ENCODE measurements at places on chromosomes 1 and 21. TPM values are rescaled to one million over a fixed set of nuclear protein-coding genes. Genes with fewer than 3 reads are reported as not detected.
A peak's percentile ranks its signal among the peaks of the same experiment; 100 is the strongest.

CD2 gene
- not detected for total RNA-seq

- no peak for DNase-seq
Observed at GRCh38 chr1:78383923-78384322, 106.9 kb upstream of the PTGFR start.

DNA sequence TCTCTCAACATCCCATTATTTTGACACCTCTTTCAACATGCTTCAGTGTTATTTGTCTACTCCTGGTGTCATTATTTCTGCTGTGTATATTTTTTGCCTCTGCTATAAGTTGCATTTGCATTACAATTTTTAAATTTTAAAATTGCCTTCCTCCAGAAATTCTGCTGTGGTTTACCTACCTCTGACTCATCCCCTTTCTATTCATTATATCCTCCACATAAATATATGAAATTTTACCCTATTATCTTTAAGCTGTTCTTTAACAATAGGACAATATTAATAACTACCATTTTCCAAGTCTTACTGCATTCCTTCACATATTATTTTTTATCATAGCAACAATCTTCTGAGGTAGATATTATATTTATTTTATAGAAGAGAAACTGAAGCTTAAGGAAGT is 178.1 kb upstream of the NRIP1 start:
- no peak for DNase-seq

DNA sequence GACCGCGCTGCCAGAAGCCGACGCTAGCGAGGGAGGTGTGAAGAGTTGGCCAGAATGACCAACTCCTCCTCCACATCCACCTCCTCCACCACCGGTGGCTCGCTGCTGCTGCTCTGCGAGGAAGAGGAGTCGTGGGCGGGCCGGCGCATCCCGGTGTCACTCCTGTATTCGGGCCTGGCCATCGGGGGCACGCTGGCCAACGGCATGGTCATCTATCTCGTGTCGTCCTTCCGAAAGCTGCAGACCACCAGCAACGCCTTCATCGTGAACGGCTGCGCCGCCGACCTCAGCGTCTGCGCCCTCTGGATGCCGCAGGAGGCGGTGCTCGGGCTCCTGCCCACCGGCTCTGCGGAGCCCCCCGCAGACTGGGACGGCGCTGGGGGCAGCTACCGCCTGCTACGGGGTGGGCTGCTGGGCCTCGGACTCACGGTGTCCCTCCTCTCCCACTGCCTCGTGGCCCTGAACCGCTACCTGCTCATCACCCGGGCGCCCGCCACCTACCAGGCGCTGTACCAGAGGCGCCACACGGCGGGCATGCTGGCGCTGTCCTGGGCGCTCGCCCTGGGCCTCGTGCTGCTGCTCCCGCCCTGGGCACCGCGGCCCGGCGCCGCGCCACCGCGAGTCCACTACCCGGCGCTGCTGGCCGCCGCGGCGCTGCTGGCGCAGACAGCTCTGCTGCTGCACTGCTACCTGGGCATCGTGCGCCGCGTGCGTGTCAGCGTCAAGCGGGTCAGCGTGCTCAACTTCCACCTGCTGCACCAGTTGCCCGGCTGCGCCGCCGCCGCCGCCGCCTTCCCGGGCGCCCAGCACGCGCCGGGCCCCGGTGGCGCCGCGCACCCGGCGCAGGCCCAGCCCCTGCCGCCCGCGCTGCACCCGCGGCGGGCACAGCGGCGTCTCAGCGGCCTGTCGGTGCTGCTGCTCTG is 1.2 kb downstream of the GPR88 start:
- DNase-seq, result peak; percentile 12

DNA sequence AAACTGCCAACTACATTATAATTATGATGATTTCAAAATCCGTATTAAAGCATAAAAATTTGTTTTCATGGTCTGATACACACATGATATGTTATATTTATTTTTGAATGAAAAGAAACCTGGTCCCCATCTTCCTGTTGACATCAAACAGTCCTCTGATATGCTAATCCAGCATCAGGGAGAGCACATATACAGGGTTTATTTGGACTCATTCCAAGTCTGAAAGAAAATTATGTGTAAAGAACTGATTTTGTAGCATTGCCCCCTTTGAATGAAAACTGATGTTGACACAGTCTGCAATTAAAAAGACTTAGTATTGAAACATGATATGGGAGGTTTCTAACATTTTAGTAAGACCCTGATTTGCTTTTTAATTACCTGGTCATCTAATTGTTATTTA is 119.4 kb downstream of the NEK7 start:
- no peak for DNase-seq

ANGEL2 gene
- total RNA-seq, result 26.2 TPM

- DNase-seq, result peak; percentile 57
Observed at GRCh38 chr1:3314491-3315381, 139.7 kb upstream of the ARHGEF16 start.

DNA sequence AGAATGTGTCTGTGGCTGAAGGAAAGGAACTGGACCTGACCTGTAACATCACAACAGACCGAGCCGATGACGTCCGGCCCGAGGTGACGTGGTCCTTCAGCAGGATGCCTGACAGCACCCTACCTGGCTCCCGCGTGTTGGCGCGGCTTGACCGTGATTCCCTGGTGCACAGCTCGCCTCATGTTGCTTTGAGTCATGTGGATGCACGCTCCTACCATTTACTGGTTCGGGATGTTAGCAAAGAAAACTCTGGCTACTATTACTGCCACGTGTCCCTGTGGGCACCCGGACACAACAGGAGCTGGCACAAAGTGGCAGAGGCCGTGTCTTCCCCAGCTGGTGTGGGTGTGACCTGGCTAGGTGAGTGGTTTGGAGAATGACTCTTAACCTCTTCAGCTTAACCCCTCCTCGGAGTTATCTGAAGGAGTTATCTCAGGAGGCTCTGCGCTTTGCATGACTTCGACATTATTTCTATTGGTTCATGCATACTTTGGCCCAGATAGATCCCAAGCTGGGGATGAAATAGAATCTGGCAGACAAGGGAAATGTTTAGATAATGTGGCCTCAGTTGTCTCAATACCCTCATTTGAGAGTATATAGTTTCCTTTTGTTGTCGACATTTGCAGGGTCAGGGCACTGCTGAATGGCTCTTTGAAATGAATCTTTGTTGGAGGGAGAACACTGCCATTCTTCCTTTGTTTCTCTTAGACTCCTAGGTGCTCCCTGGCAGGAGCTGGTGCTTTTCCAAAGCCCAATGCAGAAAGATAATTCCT is 39.7 kb downstream of the PTGFRN start:
- DNase-seq, result no peak

DNA sequence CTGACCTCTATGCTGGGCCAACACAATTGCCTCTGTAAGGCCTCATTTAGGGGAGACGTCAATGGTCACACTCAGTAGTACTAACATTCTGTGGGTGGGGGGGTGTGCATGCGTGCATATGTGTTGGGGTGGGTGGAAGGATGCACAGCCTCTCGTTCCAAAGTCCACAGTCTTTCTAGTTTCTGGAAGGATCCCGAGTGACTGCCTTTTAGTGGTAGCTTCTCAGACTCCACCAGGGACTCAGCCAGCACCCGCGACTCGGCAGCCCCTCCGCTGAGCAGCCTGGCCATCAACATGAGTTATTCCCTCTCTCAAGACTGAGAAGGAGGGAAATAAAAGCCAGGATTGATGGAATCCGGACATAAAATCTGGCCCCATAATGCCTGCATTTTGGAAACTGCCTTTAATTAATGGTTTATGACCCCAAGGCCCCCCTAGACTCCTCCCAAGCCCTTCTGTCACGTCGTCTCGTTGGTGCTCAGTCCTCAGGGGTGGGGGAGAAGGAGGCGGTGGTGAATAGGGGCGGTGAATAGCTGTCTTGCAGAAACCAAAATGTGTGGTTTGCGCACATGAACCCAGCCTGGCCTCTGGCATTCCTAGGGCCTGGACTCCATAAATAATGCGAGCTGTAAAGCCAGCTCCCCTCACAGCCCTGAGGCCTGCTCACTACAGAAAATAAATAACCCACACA is 65.1 kb upstream of the TMEM51 start:
- DNase-seq, result no peak

DNA sequence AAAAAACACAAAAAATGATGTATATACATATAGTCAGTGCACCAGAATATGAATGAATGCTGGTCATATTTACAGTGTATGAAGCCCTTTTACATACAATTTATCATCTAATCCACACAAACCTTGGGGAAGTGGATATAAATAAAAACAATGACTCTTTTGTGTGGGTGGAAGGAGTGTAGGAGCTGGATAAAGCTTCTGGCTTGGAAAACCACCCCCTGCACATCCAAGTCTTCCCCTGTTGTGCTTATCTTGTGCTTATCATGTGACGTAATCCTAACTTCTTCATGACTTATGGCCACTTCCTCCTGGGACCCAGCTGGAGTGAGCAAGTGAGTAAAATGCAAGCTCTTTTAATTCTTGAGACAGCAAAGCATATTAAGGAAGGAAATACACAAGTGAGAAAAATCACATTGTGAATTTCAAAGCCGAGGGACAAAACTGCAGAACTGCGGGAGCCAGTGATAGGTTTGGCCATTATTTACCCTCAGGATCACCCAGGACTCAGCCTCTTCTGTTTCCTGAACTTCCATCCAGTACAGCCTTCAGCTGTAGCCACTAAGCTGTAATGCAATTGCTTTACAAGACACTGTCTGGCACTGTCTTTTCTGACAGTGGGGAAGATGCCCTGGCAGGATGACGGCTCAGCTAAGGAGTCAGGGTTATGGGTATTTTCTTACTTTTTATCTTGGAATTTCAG is 104.0 kb upstream of the PPM1J start:
- peak; percentile 79 for DNase-seq

DNA sequence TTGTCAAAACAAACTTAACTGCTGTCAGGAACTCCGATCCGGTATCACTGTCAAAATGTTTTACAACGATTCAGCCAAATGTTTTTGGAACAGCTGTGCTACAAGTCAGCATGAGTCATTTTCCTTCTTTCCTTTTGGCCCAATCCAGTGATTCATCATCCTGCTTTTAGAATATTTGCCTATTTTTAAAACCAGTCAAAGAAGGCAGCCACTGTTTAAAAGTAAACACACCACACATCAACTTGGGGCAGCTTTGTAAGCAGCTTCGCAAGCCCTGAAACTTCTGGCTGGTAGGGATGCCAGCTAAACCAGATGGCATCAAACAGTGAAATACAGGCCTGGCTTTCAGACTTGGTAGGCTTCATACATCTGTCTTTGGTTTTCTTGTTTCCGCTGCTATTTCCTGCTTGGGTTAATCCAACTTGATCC is 14.9 kb downstream of the MAP3K7CL start:
- DNase-seq, result peak; percentile 93

CD244 gene
- not detected for total RNA-seq

- DNase-seq, result peak; percentile 71
Observed at GRCh38 chr1:220879509-220880361, 492 bp downstream of the HLX start.

DNA sequence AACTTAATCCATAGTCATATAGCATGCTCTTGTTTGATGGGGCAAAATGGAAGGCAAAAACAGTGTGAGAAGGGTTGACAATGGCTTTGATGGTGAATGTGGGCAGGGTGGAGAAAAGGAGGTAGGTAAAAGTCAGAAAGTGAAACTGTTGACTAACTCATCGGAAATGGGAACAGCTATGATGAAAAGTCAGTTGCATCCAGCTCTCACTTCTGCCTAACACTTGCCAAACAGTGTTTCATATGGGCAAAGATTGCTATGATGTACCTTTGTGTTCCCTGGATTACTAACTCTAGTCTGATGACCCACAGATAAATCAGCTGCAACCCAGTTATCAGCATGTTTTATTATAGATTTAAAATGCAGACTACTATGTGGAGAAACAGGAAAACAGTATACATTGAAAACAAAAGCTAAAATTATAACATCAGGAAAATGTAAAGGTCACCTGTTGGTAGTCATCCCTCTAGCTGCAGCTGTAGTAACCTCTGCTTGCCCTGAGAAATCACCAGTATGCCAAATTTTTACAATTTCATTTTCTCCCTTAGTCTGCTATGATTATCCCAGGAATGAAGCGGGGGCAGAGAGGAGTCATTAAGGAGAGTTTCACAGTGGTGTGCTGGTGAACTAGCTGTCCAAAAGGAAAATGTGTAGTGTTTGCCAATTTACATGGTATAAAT is 11.7 kb downstream of the TNFSF18 start:
- no peak for DNase-seq

IGSF3 gene
- total RNA-seq, result 41.8 TPM

DNA sequence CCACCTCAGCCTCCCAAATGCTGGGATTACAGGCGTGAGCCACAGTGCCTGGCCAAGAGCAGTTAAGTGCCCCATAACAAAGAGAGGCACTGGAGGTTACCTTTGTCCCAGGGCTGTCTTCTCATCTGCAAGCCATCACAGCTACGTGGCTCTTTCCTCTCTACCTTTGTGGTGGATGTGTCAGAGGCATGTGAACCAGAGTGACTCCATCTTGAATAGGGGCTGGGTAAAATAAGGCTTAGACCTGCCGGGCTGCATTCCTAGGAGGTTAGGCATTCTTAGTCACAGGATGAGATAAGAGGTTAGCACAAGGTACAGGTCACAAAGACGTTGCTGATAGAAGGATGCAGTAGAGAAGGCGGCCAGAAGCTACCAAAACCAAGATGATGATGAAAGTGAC is 59.4 kb upstream of the POU2F1 start:
- DNase-seq, result peak; percentile 18

SEMA4A gene
- total RNA-seq, result 0.20 TPM

LBR gene
- 38.2 TPM for total RNA-seq

LHX8 gene
- 8.6 TPM for total RNA-seq
